Regular cardiac myocyte (primary cell): ENCODE measurements at places on chromosomes 7 and 10. TPM values are rescaled to one million over a fixed set of nuclear protein-coding genes. Genes with fewer than 3 reads are reported as not detected.

ABCB1 gene
- total RNA-seq = 1.2 and 2.0 TPM in 2 replicates

MCM10 gene
- total RNA-seq = 1.4 and 25.5 TPM in 2 replicates

ERVW-1 gene
- total RNA-seq = not detected in 2 replicates

CAV2 gene
- total RNA-seq = 214 and 229 TPM in 2 replicates

SVOPL gene
- total RNA-seq = not detected in 2 replicates

HTR5A gene
- total RNA-seq = not detected in 2 replicates

SYT15 gene
- total RNA-seq = under 0.01 TPM in 1 of 2 replicates, not detected in the other

MINPP1 gene
- 45.6 and 48.2 TPM in 2 replicates for total RNA-seq
